Stimulated activated CD8-positive, alpha-beta memory T cell treated with anti-CD3 and anti-CD28 coated beads, Interleukin-12 subunit alpha, Interleukin-12 subunit beta, amount 100 ng/mL, for 1 hour (primary cell): ENCODE measurements at places on chromosomes 2 and 18.

GRCh38 chr2:169107645-169108044, 38.3 kb downstream of the DHRS9 start:
- no peak for DNase-seq

GRCh38 chr2:186255823-186256222, 230.2 kb upstream of the ZC3H15 start:
- DNase-seq = no peak

DNA sequence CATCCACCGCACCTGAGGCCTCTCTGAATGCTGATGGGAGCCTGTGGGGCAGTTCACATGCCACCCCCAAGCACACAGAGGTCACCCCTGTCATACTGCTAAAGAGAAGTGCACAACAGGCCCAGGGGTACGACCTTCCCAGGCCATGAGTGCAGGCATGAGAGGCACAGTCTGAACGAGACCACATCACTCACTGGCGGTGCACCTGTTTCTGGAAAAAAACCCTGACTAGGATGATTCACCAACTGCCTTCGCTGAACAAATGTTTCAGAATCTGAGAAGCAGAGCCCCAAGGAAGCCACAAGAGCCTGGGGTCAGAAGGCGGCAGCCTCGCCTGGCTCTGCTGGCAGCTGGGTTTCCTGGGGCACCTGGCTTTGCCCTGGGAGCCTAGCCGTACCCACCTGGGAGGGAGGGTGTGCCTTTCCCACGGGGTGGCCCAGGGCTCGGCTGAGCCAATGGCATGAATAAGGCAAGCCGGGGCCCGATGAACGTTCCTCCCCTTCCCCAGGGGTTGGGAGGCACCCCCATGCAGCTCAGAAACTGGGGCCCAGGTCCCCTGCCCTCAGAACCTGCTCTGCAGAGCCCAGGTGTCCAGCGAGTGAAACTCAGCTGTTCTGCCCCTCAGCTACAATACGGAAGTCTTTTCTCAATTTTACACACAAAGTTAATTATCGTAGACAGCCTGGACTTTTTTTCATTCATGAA, 73.8 kb downstream of the HDAC4 start:
- peak; percentile 47 for DNase-seq

DNA sequence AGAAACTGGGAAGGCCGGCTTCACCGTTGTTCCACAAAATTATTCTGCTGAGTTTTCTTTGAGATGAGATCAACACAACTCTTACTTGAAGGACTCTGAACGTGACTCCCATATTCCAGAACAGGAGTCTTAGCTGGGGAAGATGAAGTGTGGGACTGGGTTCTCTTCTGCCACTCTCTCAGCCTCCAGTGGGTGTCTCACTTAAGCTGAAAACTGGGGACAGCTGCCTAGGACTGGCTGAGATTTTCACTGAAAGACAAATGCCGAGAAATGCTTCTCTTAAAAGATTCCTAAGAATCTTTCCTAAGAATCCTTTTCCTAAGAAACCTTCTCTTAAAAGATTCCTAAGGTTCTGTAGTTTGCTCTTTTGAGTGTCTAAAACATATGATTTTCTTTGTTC, 156.6 kb upstream of the LHCGR start:
- DNase-seq = no peak

DNA sequence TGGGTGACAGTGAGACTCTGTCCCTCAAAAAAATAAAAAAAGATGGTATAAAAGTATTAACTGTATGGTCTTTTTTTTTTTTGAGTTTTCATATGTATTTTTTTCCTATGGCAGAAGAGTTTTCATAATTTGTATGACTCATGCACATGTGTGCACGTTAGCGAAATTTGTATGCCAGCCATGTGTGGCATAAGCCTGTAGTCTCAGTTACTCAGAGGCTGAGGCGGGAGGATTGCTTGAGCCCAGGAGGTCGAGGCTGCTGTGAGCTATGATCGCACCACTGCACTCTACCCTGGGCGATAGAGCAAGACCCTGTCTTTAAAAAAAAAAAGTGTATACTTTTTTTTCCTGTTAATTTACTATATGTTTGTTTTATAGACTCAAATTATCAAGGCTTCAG, 160.8 kb downstream of the TGIF1 start:
- DNase-seq = no peak

DNA sequence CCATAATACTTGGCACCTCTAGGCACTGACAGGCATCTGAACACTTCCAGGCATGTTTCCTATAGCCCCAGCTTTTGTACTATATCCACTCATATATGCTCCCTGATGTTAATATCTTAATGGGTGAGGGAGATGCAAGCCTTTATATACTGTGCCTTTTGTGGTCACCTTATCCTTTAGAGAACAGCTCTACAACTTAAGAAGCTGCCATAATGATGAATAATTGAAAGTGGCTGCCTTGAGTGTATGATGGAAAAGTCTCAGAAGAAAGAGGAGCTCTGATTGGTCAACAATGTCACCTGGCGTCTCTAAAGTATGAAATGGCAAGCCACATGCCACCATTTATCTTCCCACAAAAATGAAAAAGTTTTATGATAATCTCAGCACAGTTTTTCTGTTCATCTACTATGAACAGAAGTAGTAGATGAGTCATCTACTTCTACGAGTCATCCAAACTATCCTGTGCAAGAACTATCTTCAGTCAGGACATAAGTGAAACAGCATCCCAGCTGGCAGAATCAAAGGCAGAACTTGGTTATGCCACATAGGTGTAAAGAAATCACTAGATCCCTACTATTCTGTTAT, 997.9 kb upstream of the CELF4 start:
- DNase-seq = no peak

- no peak for DNase-seq
Measured at GRCh38 chr2:98191883-98192282, 104.9 kb downstream of the VWA3B start.

DNA sequence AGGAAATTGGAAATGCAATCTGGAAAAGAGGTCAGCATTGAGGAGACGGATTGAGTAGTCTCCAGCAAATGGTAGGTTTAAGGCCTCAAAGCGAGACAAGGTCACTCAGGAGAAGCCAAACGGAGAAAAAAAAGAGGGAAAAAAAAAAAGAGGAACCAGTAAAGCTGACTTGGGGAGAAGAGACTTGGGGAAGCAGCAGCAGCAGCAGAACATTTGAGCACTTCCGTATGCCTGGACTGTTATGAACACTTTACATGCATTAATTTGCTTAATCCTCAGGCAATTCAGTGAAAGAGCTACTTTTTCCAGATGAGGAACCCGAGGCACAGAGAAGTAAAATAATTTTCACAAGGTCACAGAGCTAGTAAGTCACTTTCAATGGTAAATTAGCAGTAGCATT, 81.3 kb downstream of the OSBPL6 start:
- DNase-seq = no peak

GRCh38 chr2:206387808-206388207, 55.5 kb upstream of the ADAM23 start:
- no peak for DNase-seq

DNA sequence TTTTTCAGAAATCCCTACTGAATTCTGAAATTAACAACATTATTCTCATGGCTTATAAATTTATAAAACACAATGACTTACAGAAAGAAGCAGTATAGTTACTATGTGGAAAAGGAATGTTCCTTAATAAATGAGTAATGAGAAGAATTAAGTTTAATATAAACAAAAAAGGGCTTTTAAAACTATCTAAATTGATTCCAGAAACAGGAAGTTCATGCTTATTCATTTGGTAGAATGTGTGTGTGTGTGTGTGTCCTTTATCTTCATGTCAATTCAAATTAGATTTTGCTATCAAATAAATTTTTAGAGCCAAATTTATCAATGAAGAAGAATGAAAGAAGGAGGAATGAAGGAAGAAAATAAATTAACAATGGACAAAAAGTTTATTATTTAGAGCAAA, 440.8 kb upstream of the LRRTM4 start:
- DNase-seq = no peak

DNA sequence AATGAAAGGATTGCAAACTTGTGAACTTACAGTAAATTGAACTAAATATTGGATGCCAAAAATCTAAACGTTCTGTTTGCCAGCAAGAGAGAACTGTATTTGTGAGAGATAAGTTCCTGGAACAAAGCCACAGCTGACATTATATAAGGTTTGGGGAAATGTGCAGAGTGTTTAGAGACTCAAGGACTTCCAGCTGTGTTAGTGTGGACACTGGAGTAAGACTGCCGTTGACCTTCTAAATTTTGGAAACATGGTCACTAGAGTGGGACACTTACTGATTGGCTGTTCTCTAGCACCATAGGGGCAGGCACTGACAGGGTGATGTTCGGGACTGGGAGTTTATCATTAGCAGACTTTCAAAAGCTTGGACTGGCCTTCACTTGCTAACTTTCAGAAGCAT, 40.5 kb downstream of the SCN9A start:
- DNase-seq = no peak

DNA sequence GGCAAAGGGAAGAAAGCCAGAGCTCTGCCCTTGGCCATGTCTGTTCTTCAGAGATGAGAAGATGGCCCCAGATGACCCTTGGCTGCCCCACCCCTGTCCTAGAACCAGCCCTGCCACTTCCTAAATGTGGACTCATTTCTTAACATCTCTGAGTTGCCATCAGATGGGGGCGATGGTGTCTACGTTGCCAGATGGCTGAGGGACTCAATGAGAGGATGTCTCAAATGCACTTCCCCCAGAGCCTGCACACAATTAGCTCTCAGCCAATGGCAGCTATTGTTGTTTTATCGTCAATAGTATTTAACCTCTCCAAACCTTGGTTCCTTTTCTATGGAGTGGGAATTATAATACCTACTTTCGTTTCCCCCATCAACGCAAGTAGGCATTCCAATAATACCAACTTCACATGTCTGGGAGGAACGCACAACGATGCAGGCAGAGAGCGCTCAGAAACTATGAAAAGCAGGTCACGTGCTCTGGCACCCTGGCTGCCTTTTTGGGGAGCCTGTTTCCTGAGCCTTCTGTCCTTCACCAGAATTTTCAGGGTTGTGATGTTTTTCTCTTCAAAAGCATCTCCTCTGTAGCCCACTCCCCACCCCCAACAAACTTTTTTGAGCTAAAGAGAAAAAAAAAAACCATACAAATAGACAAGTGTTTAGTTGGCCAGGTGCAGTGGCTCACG, 100.3 kb downstream of the MCFD2 start:
- no peak for DNase-seq

GRCh38 chr2:112529757-112530156, 12.5 kb upstream of the POLR1B start:
- DNase-seq = no peak

DNA sequence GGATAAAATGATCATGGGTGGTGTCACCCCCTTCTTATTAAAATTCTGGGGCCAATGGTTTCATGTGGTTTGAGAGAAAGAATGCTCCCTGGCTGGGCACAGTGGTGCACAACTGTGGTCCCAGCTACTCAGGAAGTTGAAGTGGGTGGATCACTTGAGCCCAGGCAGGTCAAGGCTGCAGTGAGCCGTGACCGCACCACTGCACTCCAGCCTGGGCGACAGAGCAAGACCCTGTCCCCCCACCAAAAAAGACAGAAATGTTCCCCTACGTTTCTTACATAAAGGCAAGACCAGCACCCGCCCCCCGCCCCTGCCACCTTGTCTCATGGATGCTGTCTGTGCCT, 53.0 kb upstream of the ID2 start:
- no peak for DNase-seq
